ENCODE measurements at places on chromosomes 4 and X.

DNA sequence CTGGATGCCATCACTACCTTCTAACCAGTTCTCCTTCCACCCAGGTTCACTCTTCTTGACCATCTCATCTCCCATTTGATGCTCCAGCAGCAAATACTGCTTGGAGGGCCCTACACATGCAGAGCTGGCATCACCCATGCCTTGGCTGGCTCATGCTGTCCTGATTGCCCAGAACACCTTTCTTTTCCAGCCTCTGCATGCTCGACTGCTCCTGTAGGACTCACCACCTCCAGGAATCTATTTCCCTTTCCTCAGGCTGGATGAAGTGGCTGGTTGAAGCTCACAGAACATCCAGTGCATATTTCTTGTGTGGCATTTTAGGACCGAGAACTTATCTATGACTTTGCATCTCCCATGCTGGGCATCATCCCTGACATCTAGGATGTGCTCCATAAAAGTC, 148.3 kb downstream of the CPEB2 start:
- DNase-seq, result no peak

DNA sequence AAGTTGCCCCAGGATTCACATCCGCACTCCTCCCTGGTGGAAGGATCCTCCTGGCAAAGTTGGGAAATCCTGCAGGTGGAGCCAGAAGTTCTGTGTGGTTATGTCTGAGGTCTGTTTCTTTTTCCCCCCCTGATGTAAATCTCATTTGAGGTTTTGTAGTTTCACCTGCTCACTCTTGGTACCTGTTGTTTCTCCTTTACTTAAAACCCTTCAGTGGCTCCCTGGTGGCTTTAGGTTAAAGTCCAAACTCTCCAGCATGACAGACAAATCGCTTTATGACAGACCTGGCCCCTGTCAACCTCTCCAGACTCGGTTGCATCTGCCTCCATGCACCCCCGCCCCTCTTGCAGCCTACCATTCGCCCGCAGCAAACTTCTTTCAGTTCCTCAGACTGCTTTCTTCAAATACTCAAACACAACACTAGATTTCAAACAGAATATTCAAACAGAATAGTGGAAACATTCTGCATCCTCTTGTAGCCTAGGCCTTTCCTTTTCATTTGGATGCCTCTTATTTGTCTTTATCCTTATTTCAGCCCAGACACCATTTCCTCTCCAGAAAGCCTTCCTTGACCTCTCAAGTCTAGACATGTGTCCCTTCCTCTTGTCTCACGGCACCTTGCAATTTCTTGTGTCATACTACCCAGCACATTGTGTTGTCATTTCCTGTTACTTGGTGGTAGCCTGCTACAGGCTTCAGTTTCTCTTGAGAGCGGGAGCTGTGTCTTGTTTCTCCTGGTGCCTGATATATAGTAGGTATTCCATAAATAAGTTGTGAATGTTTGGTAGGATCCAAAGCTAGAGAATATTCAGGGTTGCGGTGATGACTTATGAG, 24.8 kb downstream of the IL13RA1 start:
- no peak for DNase-seq

DNA sequence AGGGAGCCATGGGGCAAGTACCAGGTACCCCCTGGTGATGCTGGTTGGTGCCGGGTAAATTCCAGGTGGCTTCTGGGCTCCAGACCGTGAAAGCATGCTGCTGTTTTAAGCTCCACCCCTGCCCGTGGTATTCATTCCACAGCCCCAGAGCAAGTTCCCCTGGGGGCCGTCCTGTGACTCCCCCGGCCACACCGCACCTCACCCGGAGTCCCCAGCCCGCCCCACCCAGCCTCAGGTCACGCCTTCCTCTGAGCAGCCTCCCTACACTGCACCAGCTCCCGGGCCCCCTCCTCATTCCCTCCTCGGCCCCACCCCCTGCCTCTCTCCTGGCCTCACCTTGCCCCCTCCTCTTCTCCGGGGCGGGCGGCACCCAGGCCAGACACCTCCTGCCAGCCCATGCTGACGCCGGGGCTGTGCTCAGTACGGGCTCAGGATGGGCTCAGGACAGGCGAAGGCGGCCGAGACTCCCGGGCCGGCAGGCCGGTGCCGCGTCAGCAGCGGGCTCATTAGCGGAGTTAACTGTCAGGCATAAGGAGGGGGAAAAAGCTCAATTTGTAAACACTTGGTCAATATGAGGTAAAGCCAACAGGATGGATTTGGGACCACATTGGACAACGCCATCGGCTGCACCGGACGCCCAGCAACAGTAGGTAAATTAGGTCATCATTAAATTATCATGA, 127.4 kb downstream of the FAM53A start:
- no peak for DNase-seq

- peak; percentile 26 for DNase-seq
Measured at GRCh38 chrX:79412972-79413371, 45.8 kb upstream of the ITM2A start.

DNA sequence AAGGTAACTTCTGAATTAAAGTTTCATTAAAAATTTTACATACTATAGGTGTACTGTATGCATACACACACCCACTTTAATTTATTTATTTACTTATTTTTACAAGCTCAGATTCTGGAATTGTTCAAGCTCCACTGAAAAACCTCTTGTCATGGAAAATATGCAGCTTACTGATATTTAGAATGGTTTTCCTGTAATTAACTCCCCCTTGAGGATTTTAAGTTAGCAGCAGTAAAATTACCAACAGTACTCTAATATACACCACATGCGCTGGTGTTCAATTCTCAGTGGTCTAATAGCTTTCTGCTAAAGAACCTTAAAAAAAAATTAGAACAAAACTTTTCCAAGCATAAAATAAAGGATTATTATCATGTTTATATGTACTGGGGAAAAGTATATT, 12.0 kb downstream of the MAB21L2 start:
- DNase-seq, result peak; percentile 48

GRCh38 chrX:51496501-51497291, at the start of gene NUDT11:
Gene NUDT11, minus strand, starts transcription at chrX:51496592. Its CDS starts 148 bp downstream, at chrX:51496444.
- peak; percentile 69 for DNase-seq

- no peak for DNase-seq
Measured at GRCh38 chr4:145565328-145565727, 53.9 kb upstream of the MMAA start.

DNA sequence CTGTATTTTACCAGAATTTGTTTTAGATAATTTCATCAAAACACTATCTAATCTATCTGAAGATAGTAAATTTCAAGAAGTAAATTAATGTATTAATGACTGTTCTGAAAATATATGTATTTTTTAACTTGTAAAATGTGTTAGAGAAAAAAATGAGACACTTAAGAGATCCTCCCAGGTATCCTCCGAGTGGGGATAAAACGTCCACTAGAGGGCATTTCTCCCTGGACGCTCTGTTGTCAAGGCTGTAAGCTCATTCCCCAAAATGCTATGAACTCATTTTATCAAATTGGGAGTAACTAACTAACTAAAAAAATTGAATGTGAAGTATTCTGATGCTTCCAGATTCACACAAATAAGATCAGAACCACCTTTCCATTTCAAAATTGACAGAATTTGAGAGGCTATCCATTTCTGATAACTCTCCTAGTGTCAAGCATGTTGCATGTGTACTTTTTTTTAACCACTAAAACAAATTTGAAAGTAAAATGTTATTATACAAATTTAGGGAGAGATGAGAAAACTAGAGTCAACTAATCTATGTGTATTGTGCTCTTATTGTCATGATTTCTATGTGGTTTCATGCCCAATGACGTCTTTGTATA, 337.3 kb upstream of the HS3ST1 start:
- peak; percentile 72 for DNase-seq

GRCh38 chrX:105017641-105018040, 202.9 kb downstream of the TEX13A start:
- no peak for DNase-seq

GRCh38 chr4:25128671-25129070, 31.6 kb downstream of the SEPSECS start:
- DNase-seq, result no peak

- no peak for DNase-seq
Measured at GRCh38 chr4:3516061-3516835, 16.0 kb downstream of the LRPAP1 start.

DNA sequence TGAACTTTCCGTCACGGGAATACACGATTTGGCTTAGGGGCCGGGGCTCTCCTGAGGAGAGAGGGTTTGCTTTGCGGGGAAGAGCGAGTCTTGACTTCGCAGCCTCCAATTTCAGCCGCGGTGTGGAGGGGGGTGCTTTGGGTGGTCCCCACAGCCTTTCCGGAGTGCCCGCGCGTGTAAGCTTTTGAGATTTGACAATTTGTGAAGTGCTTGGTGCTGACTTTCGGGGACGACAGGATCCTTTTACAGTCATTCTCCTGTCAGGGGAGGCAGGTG, 355 bp downstream of the SCML1 start:
- DNase-seq, result no peak

GRCh38 chr4:101162990-101163380, 184.3 kb downstream of the PPP3CA start:
- DNase-seq, result no peak

DNA sequence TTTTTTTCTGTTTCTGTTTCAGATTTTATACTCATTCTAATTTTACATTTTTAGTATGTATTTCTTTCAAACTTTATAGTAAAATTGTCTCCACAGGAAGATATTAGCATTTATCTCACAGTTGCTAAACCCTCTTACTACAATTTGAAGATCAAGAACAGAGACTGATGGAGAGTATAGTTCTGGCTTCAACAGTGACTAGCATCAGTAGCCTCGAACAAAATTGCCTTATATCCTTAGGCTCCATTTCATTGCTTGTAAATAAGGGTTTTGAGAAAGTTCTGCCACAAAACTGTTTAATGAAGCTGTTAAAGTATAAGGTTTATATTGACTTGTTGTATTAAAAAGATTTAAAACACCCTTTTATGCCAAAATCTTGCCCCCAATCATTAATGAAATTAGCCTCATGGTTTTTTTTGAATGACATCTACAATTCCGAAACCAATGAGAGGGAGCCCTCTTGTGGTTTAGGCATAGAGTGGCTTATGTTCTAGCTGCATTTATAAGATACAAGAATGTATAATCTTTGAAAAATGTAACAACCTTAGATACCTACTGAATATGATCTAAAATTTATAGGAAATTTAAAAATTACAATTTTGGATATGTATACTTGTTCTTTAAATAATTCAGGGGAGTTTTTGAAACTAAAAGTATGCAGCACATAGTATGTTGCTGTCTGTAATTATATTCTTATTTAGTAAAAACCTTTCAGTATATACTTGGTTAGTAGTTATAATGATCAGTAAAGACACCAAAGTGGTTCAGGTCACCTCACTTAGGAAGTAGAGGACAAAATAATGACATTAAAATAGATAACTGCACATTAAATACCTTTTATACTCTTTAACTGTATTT, 109.8 kb upstream of the HPGD start:
- peak; percentile 76 for DNase-seq

DNA sequence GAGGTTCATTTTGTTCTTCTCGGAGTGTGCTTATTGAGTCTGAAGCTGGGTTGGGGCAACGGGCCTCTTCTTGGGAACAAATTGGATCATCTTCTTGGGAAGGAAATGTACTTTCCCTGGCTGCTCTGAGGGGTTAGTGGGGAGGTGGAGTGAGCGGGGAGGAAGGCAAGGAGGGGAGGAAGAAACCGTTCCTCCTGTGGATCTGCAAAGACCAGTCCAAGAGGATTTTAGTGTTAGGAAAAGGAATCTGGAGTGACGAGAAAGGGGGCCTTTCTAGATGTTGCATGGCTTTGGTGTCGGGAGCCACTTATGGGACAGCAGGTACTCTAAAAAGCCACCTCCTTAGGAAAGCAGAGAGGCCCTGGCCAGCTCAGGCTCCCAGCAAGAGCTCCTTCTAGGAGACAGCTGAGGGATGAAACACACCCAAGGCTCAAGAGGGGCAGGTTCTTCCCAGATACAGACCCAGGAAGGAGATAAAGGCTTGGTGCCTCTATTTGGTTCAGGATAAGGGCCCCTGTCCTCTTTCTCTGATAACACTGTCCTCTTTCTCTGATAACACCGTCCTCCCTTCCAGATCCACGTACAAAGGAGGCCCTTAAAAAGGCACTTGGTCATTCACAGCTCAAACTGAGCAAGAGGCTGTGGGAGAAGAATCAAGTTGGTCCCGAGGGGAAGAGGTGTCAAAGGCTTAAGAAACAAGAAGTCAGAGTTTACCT, 451 bp downstream of the SOD3 start:
- no peak for DNase-seq

GRCh38 chrX:21014326-21014725, 359.9 kb upstream of the CNKSR2 start:
- no peak for DNase-seq

DNA sequence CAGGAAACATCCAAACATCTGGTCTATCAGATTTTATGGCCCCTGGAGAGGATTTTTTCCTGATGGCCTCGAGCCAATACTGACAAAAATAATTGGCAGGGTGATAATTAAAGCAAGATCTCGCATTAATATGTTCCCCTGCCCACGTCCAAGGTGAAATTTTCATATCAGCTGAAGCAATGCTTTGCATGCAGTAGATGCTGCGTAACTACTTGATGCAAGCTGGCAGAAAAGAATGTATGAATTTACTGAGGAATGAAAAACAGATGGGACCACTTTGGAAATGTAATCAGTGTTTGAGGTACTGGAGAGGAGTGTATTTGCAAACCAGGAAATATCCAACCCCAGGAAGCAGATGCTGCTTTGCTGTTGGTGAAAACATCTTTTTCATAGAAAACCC, 36.8 kb upstream of the REST start:
- DNase-seq, result peak; percentile 37

DNA sequence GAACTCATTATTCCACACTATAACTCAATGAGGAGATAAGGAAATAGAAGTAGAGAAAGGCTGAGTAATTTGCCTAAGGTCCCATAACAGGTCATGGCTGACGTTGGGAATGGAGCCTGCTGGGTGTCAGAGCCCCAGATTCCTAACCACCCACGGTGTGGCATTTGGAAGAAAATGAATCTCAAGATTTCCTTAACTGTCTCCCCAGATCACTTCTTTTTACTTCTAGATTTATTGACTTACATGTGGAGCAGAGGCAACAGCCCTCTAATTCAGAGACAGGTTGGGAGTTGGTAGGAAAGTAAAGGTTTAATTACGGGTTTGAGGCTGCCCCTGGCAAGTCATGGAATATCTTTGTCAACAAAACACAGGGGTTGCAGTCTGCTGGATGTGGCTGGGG, 134.0 kb downstream of the ARHGAP10 start:
- peak; percentile 88 for DNase-seq

GRCh38 chrX:65575022-65575421, 40.4 kb upstream of the LAS1L start:
- no peak for DNase-seq

- no peak for DNase-seq
Measured at GRCh38 chr4:3040452-3041191, 33.7 kb downstream of the HTT-AS start.

DNA sequence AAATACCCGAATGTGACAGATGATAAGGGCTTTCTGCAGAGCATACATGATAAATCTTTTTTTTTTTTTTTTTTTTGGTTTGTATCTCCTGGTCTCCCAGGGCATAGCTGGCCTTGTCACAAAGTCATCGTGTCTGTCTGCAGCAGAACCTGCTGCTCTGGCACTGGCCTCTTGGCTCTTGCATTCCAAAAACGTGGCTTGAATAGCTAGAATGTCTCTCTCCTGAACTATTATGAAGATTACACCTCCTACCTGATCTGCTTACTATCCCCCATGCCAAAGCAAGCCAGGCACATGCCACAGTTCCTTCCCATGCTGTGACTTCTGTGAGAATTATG, 50.4 kb upstream of the SCRG1 start:
- no peak for DNase-seq

GRCh38 chr4:40992472-40993295, 221.7 kb downstream of the APBB2 start:
- peak; percentile 93 for DNase-seq

Data from choroid plexus epithelial cell (primary cell).